ENCODE measurements at places on chromosomes 7 and 10.
A peak's percentile ranks its signal among the peaks of the same experiment; 100 is the strongest.

DNA sequence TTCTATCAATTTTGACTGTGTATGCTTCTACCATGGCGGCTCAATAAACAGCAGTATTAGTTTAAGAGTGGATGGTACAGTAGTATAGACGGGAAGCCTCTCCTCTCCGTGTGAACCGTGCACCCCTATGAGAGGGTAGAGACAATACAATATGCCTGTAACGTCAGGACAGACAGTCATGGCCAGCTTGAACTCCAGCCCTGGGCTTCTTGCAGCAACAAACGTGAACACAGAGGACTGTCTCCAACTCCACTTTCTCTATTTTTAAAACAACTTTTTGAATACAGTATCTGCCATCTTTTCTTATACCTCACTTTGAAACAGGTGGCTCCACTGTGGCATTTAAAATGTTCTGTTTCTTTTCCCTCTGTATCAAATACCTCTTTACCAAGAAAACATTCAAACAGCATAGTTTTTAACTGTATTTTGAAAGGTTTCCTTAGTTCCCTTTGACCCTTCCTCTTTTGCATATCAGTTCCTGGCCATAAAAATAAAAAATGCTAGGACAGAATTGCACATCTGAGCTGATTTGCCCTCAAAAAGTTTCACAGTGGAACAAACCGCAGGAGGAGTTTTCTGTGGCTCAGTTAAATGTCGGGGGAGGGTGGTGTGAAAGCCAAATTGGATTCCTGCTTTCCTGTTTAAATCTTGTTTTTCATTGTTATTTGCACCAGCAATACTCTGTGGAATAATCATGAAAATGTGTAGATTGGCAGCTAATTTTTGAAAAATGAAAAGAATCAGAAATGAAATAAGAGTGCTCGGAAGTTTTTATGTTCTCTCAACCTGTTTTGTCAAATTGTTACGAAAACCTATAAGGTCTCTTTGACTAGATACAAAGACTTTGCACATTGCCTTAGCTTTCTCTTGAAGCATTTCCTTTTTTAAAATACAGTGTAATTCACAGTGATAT, 8.0 kb downstream of the IKZF1 start:
- no peak for DNase-seq

DNA sequence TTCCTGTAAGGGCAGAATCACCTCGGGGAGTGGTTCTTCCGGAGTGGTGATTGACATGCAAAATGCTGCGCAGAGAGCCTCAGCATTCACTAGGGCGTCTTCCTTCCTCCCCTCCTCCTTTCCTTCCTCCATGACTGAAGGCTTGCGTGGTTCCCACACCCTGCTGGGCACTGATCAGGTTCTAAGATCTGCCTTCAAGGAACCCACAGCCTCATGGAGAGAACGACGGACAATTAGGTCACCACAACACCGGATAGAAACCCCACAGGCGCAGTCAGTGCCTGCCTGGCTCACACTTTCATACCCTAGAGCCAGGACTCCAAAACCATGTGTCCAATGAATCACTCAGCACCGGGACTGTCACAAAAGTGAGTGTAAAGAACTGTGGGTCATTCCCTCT, 131.3 kb downstream of the DPP6 start:
- no peak for DNase-seq

- DNase-seq = no peak
Observed at GRCh38 chr10:61682323-61682722, 19.6 kb downstream of the CABCOCO1 start.

GRCh38 chr10:89391907-89392756, at the start of gene IFIT1:
IFIT1 (plus strand) TSS chr10:89392623; CDS start chr10:89392713, 90 bp downstream.
- DNase-seq = peak; percentile 55

All from liver (tissue), 10 donors.